ENCODE measurements at places on chromosomes 2 and 18. TPM values are rescaled to one million over a fixed set of nuclear protein-coding genes. Genes with fewer than 3 reads are reported as not detected.

DNA sequence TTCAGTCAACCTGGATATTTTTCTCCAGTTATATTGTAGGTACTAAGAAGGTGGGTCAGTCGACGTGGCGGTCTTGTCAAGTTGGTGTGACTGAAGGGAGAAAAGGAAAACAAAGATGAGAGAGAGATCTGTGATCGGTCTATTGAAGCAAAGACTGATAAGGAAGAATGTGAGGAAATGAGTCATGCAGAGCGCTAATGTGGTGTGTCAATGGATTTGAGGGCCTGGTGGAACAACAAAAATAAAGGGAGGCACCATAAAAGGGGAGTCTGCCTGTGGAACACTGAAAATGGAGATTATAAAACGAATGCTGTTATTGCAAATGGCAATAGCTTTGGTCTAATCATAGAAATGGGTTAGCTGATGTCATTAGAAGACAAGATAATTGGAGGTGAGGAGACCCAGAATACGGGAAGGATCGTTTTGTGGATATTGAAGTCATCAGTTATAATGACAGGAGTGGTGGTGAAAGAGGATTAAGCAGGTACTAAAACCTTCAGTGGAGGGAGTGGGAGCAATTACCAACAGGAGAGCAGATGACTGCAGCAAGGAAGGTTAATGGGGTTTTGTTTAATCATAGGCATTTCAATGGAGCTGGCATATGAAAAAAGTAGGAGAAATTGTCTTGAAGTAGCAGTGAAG is 599.1 kb upstream of the FSHR start:
- peak; percentile 23 for DNase-seq

DNA sequence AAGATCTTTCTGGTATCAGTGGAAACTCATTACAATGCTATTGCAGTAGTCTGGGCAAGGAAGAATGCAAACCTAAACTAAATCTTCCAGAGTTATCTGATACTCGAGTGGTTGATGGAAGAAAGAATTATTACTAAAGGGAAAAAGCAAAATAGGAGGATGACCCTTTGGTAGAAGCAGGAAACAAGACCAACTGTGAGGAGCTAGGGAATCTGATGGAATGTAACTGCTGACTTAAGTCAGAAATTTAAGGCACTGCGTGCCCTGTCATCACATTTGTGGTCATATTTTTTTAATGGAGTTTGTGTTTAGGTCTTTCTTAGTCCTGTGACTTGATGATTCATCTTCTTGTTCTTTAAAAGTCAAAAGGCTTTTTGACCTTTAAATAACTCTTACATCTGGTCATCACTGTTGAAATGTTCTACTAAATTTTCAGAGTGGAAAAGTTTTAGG is 36.5 kb upstream of the ARMC9 start:
- DNase-seq = peak; percentile 97

DNA sequence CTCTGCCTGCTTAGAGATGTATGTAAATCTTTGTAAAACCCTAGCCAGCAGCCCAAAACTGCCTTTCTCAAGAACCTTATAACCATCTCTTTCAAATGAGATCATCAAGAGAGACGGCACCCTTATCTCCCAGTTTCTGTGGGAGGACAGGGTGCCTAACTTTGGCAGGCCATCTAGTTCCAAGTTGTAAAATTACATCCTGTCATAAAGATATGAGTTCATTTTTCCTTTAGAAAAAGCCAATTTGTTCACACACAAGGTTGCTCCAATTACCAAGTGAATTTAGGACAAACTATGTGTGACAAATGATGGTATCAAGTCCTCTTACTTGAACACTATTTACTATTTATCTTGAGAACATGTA is 65.3 kb downstream of the MEMO1 start:
- DNase-seq = no peak

Gene QPCT
- total RNA-seq = 0.26 TPM

GRCh38 chr2:39521876-39522517 is 84.9 kb upstream of the MAP4K3 start:
- no peak for DNase-seq

DNA sequence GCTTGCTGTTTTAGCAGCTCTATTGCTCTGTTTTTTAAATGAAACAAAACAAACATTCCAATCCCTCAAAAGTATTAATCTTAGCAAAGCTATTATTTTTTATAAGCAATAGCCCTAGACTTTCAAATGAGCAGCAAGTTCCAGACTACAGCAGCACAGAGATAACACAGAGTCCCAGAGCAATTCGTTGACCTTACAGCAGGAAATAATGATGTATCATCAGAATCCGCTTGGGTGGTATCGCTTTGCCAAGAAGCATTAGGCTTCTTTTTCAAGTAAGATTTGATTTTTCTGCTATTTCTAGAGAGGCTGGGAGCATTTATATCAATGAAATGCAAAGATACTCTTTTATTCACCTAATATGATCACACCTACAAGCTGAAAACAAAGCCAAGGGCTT is 209.7 kb downstream of the DLGAP1 start:
- DNase-seq = no peak

Gene TEKT4
- not detected for total RNA-seq

GRCh38 chr2:144404586-144405314 is 115.2 kb downstream of the ZEB2 start:
- no peak for DNase-seq
